MG63 (cell line): ENCODE measurements at places on chromosomes 1 and 21. TPM values are rescaled to one million over a fixed set of nuclear protein-coding genes. Genes with fewer than 3 reads are reported as not detected.

TEX38 gene
- total RNA-seq, result not detected in 2 replicates

EPS8L3 gene
- not detected in 2 replicates for total RNA-seq

TFF2 gene
- total RNA-seq, result not detected in 2 replicates

BRDT gene
- not detected in 2 replicates for total RNA-seq

TMCO4 gene
- 12.8 and 25.8 TPM in 2 replicates for total RNA-seq

IFNLR1 gene
- 0.25 and 0.36 TPM in 2 replicates for total RNA-seq

COL16A1 gene
- total RNA-seq, result 156 and 192 TPM in 2 replicates

HSPA6 gene
- 1.1 and 1.9 TPM in 2 replicates for total RNA-seq

KCNH1 gene
- total RNA-seq, result not detected in 2 replicates

MATN1 gene
- total RNA-seq, result not detected in 2 replicates

LCE2B gene
- not detected in 2 replicates for total RNA-seq

ZNF683 gene
- not detected in 2 replicates for total RNA-seq

TUFT1 gene
- total RNA-seq, result 18.8 and 19.8 TPM in 2 replicates

C1orf87 gene
- not detected in 2 replicates for total RNA-seq

INAVA gene
- total RNA-seq, result not detected in 2 replicates

CRYAA gene
- total RNA-seq, result not detected in 2 replicates

KRTAP21-2 gene
- not detected in 2 replicates for total RNA-seq

STIL gene
- total RNA-seq, result 9.6 and 14.2 TPM in 2 replicates

RGS2 gene
- total RNA-seq, result 0.20 TPM in 1 of 2 replicates, not detected in the other

ACTN2 gene
- 0.07 TPM in 1 of 2 replicates, not detected in the other for total RNA-seq

MYOG gene
- not detected in 2 replicates for total RNA-seq

OR2L5 gene
- total RNA-seq, result not detected in 2 replicates

PRAMEF4 gene
- not detected in 2 replicates for total RNA-seq
